ENCODE measurements at places on chromosomes 5 and 9. TPM values are rescaled to one million over a fixed set of nuclear protein-coding genes. Genes with fewer than 3 reads are reported as not detected.

DNA sequence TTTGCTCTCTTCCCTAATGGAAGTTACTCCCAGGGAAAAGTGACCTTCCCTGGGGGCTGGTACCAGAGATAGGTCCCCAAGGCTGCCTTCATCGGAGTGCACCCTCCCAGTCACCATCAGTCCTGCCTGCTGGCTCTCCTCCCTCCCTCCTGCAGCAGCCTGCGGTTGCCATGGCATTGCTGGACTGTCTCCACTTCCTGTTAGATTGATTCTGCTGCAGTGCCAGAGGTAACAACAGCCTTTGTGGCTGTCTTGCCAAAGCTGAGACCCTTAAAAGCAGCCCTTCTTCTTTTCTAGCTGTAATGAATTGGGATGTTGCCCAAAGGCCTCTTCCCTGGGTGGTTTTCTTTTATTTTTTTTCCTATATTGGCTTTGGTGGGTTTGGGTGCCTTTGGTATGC is 78.1 kb upstream of the PRLR start:
- DNase-seq: no peak

The ROPN1L gene
- total RNA-seq: not detected

DNA sequence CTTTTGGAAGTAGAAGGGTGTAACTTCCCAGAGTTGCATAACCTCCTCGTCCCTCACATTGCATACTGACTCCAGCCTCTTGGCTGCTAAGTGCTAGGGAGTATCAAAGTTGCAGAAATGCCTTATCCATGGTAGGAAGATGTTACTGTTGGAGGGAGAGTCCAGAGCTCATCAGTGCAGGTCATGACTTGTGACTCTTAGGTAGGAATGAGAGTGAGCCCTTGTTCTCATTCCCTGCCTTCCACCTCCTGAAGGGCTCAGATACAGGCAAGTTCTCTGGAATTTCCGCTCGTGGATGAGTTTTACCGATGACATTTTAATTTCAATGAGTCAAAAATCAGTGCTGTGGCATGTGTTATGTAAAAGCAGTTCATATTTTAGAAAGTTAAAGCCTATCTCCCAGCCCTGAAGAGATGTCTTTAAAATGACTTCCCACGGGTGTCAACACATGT is 17.0 kb downstream of the IRX1 start:
- DNase-seq: no peak

DNA sequence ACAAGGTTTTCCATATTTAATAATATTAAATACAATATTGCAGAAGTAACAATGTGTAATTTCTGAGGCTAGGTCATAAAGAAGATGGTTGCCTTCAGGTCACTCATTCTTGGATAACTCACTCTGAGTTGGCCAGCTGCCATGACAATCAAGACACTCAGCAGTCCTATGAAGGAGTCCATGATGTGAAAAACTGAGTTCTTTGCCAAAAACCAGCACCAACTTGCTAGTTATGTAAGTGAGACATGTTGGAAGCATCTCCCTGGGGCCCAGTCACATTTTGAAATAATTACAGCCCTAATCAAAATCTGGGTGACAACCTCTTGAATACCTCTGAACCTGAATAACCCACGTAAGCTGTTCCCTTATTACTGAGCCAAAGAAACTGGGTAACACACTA is 453.2 kb downstream of the CDH18 start:
- no peak for DNase-seq

DNA sequence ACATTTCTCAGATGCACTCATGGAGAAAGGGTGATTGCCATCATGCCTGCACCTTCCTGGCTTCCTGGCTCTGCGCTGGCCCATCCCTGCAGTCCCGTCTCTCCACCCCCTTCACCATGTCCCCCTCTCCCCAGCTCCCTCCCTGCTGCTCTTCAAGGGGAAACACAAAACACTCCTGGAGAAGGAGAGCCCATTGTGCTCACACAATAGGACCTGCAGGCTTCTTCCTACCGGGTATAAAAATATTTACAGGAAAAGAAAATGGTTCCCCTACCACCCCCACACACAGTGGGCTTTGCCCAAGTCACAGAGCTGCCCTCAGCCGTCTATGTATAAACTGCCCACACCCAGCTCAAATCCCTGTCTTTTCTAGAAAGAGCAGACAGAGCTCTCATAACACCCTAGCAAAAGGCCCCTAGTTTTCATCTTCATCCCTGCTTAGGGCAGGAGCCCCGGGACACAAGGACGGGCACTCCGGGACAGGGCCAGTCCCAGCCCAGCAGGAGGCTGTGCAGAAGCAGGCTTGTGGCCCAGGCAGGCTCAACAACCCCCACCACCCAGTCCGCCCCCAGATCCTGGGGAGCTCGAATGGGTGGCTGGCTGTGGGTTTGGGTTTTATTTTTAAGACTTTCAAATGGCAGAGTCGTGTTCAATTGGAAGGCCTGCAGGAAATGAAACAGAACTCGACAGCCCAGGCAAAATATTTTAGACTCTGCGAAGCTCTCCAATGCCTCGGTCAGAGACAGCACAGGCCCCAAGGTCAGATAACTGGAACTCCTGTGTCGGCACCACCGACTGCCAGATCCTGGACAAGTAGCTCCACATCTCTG is 77.3 kb downstream of the LRSAM1 start:
- no peak for DNase-seq

DNA sequence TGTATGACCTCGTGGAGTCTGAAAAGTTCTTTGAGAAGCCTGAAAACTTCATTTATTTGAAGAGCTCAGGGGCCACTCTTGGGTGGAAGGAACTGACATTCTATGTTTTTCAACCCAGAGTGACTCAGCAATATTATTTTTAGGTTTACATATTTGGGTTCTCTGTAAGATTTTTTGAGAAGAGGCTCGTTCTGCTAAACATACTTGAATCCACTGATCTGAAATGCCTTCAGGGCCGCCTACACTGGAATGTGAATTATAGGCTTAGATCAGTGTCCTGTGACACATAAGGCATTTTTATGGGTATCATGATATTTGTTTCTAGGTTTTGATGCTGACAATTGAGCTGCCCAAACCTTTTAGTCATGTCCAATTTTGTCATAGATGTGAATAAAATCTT is 86.2 kb downstream of the PSAT1 start:
- no peak for DNase-seq

GRCh38 chr5:151721087-151721646 is 34.5 kb upstream of the SPARC start:
- no peak for DNase-seq

DNA sequence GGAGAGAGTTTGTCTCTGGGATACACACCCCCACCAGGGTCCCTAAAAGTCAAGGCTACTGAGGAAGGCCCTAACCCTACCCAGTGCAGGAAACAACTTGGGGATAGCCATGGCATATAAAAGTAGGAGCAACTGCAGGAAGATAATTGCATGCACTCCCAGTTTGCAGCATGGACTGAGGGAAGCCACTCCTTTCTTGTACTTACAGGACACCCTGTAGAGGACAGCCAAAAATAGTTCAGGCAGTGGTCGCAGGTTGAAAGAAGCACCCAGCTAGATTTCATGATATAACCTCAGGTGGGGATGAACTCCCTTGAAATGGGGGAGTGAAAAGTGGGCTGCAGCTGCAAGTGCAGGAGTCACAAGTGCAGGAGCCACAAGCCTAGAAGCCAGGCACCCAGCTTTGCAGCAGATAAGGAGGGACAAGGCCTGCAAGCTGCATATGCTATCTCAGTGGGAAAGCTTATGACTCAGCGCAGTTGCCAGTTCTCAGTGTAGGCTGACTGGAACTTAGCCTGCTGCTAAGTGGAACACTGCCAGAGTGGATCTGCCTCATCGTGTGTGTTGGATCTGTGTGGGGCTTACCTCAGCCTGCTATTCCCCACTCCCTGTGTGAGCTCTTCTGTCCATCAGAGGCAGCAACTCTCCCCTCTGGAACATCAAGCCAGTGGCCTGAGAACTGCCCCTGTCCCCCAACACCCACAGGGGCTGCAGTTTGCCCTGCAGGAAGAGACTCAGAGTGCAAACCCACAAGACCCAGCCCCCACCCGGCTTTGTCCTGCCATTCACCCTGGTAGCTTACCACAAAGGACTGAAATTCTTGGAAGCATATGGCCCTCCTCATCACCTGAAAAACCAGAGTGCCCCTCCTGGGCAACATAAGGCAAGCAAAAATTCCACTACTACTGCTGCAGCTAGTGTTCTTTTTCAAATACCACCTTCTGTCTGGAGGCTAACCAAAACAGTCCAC is 42.7 kb downstream of the CYLC2 start:
- no peak for DNase-seq

DNA sequence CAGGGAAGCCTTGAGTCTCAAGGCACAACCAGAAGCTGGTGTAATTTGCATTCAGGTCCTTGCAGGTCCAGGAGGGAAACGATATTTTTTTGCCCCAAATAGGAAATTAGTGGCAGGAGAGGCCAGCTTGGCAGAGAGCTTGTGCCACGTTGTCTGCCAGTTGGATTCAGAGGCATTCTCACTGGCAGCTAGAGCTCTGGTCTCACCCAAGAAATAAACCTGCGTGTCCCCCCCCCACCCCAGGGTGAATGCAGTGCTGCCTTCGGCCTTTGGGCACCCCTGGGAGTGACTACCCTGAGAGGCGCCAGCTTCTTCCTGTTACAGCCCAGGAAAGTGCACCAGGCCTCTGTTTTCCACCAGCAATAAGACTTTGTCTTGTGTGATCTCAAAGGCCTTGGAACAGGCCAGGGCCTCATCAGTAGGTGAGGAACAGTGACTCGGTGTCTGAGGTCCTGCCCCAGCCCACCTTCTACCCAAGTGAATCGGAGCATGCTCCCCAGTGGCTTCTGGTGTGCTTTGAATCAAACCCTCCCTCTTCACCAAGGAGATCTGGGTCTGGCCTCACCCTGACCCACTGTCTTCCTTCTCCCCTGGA is 68.4 kb downstream of the HSPA4 start:
- peak; percentile 29 for DNase-seq

- DNase-seq: no peak
Measured at GRCh38 chr5:73912821-73913271, 286.9 kb downstream of the ARHGEF28 start.

The NUTM2G gene
- total RNA-seq: not detected

DNA sequence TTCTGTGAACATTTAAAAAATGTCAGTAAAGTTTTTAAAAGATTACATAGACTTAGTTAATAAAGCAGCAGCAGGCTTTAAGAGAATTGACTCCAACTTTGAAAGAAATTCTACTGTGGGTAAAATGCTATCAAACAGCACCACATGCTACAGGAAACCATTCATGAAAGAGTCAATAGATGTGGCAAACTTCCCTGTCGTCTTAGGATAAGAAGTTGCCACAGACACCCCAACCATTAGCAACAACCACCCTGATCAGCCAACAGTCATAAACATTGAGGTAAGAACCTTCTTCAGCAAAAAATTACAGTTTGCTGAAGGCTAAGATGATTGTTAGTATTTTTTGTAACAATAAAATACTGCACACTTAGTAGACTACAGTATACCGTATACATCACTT is 278.2 kb downstream of the CSNK1G3 start:
- DNase-seq: no peak

The CDH9 gene
- not detected for total RNA-seq

The CTXN3 gene
- total RNA-seq: not detected

DNA sequence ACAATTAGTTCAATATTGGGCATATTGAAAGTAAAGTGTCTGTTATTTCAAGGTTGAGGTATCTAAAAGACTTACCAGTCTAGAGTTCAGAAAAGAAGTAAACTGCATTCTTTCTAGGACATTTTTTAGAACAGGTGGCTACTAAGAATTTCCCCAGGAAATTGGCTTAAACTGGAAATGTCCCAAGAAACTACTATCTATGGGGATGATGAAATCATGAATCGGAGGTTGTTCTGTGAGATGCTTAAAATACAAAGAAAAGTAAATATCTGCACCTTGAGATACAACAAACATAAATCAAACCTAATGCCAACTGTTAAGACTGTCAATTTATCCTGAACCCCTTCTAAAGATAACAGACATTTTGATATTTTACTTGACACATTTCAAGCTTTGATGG is 226.5 kb upstream of the NREP start:
- no peak for DNase-seq
